Activated gamma-delta T cell treated with anti-CD3 and anti-CD28 coated beads, Interleukin-2, amount 50 U/mL, for 16 hours (primary cell): ENCODE measurements at places on chromosomes 3 and 15.

GRCh38 chr3:54273791-54274190, 151.4 kb downstream of the CACNA2D3 start:
- DNase-seq = no peak

- DNase-seq = no peak
Measured at GRCh38 chr3:186339180-186339918, 22.7 kb downstream of the DGKG start.

DNA sequence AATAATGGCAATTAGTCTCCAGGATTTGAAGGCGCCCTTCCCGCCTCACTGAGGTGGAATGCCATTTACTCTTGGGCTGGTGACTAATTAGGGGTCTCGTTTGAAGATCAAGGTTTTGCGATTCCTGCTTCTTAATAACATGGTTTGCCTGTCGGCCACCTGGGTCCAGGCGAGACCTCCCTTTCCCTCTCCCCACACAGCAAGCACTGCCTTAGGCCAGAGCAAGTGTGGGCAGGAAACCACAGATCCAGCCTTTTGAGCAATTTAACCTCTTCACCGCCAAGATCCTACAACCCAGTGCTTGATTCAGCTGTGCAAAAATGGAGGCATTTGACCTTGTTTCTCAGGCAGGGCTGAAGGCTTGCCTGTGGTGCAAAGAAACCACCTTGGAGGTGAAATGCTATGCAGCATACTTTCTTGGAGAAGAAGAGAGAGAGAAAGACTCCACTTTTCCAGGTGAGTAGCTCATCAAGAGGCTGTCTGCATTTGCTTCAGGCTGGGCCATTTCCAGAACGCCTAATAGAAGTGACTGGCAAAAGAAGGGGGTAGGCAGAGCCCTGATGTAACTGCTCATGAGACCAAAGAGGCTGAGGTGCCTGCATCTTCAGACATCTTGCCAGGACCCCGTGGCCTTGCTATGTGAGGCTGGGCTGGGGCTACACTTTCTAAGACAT, 34.1 kb upstream of the WNT5A start:
- no peak for DNase-seq

DNA sequence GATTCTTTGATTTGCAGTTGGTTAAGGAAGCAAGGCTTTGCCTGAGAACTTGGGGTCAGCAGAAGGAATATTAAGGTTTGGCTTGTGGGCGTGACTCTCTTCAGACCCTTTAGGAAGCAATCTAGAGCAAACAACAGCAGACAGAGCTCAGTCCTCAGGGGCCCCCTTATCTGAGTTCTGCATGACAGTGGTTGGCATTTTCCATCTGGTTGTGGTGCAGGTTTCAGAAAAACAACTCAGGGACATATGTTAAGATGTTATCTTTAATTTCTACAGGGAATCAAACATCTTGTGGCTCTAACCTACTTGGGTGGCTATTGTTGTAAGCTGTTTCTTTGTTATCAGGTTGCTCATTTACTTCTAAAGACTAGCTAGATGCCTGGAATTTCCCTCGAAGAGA, 141.4 kb downstream of the VPS8 start:
- DNase-seq = no peak

GRCh38 chr3:162122405-162122804, 625.8 kb downstream of the OTOL1 start:
- no peak for DNase-seq

- no peak for DNase-seq
Measured at GRCh38 chr15:31393444-31394091, 66.9 kb downstream of the KLF13 start.

- no peak for DNase-seq
Measured at GRCh38 chr3:190041333-190042041, 79.2 kb downstream of the P3H2 start.

DNA sequence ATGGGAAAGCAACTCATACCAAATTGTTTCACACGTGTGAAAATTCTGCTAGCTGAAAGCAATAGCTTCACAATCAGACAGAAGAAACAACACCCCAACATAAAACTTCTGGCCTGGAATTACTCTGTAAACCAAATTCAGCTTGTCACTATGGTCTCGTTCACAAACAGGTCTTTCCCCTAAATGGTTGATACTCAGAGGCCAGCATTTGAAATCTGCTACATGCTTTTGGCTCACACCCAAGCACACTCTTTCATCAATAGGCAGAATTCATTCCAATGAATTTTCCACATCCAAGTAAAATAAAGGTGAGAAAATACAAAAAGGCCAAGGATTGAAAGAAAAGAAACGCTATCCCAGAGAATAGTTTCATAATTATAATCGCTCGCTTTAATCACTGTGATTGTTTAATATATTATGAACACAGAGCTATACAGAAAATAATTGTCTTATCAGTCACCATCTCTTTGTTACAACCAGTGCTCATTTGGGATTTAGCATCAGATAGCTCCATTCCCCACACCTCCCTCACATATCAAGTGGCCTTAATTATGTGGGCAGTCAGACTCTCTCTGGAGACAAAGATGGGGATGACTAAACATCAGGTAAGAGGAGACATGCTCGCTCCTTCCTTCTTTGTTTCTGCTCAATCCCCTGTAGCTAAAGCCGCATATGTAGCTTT, 503.8 kb upstream of the ARRDC4 start:
- DNase-seq = no peak

DNA sequence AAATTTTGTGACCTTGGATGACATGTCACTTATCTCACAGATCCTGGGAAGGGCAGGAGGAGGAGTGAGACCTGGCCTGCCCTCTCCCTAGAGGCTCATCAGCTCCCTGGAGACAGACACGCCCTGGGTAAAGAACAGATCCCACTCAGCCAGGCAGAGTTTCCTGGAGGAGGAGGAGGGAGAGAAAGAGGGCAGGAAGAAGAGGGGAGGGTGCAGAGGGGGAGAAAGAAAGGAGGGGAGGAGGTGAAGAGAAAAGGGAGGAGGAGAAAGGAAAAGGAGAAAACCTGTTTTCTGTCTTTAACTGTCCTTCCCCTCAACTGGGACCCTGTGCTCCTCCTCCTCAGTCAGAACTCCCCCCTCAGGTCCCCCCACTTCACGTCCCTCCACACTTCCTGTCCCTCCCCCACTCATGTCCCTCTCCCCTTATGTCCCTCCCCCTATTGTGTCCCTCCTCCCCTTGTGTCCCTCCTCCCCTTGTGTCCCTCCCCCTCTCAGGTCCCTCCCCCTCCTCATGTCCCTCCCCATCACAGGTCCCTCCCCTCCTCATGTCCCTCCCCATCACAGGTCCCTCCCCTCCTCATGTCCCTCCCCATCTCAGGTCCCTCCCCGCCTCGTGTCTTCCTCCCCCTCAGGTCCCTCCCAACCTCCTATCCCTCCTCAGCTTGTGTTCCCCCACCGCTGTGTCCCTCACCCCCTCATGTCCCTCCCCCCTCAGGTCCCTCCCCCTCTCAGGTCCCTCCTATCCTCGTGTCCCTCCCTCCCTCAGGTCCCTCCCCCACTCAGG, 52.3 kb upstream of the CGNL1 start:
- no peak for DNase-seq

GRCh38 chr15:88174571-88174970, 82.0 kb downstream of the NTRK3 start:
- DNase-seq = no peak

DNA sequence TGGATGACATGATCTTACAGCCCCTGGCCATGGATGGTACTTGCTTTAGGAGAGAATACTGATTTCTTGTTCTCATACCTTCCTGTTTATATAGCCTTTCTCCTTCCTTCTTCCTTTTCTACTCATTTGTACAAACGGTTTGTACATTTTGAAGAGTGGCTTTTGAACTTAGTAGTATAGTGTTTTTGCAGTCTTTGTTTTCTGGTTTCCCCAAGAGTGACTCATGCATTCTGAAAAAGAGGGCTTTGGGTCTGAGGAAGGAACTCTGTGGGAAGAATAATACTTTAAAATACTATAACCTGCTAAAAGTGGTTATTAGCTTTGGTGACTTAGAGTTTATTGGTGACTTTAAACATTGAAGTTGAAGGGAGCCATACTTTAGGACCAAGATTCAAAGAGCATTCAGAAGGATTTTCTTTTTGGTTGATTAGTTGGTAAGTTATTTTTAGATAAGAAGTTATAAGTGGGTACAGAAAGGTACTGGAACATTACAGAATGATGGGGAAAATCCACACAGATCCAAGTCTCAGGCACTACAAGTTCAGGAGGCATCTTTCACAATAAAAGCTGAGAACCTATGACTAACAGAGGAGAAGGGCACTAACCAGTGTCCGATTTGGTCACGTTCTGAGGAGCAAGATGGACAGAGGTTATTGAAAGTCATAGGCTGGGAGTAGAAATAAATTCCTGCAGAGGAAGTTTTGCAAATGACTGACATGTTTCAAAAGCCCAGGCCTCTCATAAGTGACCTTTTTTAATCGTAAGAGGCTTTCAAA, 369.6 kb upstream of the AZI2 start:
- no peak for DNase-seq

GRCh38 chr3:133113526-133113925, 75.3 kb downstream of the TMEM108 start:
- DNase-seq = no peak

DNA sequence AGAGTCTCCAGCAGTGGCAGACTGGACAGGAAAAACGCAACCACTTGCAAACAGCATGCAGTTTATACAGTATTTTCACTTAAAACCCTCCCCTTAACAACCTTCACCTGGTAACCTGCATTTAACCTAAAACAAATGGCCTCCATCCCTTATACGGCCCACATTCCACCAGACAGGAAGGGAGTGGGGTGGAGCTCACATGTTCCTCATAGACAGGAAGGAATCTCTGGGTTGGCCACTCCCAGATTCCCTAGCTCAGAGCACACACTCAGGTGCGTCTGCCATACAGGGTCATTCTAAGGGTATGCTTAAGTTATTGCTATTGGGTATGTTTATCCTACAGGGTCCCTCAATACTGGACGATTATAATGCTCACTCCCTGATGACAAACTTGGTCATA, 16.8 kb upstream of the ABHD2 start:
- DNase-seq = no peak

DNA sequence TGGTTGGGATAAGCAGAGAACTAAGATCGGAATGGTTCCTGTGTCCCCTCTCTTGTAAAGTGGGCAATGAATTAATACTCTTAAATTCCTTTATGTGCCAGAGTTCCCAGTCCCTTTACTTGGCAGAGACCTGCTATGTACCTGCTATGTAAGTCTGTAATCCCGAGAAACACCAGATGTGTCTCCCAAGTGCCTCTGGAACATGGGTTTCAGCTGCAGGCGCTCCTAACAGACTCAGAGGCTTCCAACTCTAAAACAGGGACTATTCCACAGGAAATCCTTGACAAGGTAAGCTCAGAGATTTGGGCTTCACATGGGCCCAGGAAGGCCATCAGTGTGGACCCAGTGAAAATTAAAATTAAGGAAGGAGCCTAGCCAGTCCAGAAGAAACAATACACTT, 117.7 kb upstream of the PLCL2 start:
- DNase-seq = no peak

- no peak for DNase-seq
Measured at GRCh38 chr15:70356919-70357318, 259.2 kb upstream of the TLE3 start.

DNA sequence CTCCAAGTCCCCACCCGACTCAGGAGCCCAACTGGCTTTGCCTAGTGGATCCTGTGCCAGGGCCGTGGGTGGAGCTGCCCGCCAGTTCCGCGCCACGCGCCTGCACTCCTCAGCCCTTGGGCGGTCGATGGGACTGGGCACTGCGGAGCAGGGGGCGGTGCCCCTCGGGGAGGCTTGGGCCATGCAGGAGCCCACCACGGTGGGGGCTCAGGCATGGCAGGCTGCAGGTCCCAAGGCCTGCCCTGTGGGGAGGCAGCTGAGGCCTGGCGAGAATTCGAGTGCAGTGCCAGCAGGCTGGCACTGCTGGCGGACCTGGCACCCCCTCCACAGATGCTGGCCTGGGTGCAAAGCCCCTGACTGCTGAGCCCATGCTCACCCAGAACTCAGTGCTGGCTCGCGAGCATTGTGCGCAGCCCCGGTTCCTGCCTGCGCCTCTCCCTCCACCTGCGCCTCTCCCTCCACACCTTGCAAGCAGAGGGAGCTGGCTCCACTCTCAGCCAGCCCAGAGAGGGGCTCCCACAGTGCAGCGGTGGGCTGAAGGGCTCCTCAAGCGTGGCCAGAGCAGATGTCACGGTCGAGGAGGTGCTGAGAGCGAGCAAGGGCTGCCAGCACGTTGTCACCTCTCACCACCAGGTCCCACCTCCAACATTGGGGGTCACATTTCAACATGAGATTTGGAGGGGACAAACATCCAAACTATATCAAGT, 122.7 kb downstream of the USP13 start:
- no peak for DNase-seq

- no peak for DNase-seq
Measured at GRCh38 chr3:17672506-17672905, 69.9 kb downstream of the TBC1D5 start.

DNA sequence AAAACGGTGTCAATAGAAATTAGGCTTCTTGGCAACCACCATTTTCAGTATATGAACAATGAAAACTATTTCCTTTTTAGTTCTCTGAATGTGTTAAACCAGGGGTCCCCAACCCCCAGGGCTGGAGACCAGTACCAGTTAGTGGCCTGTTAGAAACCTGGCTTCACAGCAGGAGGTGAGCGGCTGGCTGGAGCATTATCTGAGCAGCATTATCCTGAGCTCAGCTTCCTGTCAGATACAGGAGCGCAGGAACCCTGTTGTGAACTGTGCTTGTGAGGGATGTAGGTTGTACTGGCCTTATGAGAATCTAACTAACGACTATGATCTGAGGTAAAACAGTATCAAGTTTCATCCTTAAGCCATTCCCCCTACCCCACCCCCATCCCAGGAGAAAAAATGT, 328.7 kb downstream of the ZBBX start:
- DNase-seq = no peak

GRCh38 chr3:119562307-119562961, 3.0 kb upstream of the CD80 start:
- DNase-seq = no peak

DNA sequence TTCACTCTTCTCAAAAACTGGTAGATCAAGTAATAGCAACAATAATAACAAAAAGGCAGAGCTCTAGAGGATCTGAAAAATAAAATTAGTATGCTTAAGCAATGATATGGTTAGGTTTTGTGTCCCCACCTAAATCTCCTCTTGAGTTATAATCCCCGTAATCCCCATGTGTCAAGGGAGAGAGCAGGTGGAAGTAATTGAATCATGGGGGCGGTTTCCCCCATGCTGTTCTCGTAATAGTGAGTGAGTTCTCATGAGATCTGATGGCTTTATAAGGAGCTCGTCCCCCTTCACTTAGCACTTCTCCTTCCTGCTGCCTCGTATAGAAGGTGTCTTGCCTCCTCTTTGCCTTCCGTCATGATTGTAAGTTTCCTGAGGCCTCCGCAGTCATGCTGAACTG, 60.2 kb upstream of the ABHD2 start:
- no peak for DNase-seq

DNA sequence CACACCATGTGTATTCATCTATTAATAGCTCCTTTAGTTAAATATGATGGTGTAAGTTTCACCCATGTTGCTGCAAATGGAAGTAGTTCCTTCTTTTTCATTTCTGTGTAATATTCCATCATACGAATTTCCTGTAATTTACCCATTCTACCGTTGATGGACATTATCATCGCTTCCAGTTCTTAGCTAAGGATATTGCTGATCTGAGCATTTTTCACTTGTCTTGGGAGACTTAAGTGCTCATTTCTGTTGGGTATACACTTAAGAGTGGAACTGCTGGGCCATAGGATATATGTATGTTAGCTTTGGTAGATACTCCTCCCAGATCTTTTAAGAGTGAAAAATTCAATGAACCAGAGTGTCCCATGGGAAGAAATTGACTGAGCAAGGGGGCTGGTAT, 11.0 kb downstream of the PLIN1 start:
- no peak for DNase-seq
